ENCODE measurements at places on chromosomes 13 and 19.

GRCh38 chr13:33937373-33938098 lies 119.6 kb downstream of the RFC3 start:
- DNase-seq: no peak

DNA sequence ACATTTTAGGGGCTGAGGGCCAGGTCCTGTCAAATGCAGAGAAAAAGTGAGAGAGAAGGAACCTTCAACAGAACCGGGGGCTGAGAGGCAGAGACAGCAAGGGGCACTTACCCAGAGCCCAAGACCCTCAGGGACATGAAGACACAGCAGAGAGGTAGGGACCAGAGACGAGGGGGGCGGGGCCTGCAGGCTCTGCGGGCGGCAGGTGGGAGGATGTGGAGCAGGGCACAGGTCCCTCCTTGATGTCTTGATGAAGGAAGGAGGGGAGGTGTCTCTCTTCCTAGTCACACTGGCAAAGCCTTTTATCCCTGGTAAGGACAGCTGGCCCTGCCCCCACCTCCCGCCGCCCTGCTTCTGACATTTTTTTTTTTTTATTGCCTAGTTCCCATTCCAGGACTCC lies at the start of gene KLK14:
KLK14 (minus strand) TSS at position 277 of the 400 bp plus-strand sequence; CDS start at position 4, 273 bp downstream.
- DNase-seq: no peak

- no peak for DNase-seq
Observed at GRCh38 chr19:2180881-2181632, 17.3 kb downstream of the DOT1L start.

- no peak for DNase-seq
Observed at GRCh38 chr19:33193865-33194362, at the start of gene LRP3. Gene LRP3 (plus strand): TSS chr19:33194330. CDS start chr19:33194786, 456 bp downstream.

DNA sequence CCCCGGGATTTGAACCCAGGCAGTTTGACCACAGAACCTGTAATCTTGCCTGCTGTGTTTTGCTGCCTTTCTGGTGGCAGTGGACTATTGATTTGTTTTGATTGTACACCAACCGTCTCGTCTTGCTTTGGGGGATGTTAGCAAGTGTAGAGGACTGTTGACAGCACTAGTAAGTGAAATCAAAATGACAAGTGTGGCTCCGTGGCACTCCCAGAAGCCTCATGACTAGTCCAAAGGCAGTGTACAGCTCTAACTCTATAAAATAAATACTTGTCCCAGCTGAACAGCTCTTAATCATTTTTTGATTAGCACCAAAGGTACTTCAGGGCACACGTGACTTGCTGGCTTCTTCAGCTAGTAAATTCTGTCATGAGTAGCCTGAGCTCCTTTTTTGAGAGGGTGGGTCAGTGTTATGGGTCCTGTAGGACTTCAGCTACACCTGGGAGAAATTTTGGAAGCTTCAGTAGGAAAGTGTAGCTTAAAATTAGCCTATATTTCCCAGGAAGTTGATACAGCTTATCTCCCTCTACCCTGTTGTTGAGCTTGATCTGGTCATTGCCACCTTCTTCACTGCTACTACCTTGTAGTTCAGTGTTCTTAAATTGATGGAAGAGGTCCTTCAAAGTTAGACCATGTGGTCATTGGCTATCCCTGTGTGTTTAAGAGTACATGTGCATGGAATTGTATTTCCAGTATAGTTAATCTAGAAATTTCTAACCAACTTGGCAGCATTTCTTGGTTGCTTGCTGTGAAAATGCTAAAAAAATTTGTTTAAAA lies 15.1 kb downstream of the TM9SF2 start:
- no peak for DNase-seq

GRCh38 chr19:58575183-58576041 lies 2.3 kb upstream of the MZF1 start:
- no peak for DNase-seq

GRCh38 chr13:68099631-68100030 lies 869.5 kb upstream of the PCDH9 start:
- no peak for DNase-seq

- no peak for DNase-seq
Observed at GRCh38 chr13:22893777-22894176, 287.0 kb upstream of the SGCG start.

- DNase-seq: no peak
Observed at GRCh38 chr13:73216381-73216831, 157.6 kb downstream of the KLF5 start.

DNA sequence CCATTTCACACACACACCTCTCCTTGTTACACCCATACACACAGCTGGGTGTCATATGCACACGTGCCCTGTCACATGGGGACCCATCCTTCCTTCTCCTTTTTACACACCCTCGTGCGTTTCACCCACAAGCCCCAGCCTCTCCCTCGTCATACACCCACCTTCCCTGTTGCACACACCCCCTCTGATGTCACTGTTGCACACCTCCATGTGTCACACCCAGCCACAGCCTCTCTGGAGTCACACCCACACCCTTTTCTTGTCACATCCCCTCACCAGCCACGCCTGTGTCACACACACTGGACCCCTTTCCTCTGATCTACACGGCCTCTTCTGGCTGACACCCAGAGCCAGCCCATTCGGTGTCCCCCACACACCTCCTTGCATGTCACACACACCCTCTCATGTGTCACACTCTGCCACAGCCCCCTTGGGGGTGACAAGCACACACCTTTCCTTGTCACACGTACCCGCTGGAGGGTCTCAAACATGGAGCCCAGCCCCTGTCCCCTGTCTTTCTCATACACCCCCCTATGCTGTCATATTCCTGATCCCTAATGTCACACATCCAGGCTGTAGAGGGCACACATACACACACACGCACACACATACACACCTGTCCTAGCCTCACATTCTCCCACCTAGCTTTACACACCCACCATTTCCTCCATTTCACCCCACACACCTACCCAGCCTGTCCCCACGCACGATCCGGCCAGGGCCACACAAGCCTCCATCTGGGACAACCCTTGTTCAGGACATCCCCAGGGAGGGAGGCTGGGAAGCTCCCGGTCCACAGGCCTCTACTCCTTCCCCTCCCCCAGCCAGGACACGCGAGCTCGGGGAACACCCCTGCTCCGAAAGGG lies 1.4 kb downstream of the NOVA2 start:
- no peak for DNase-seq

DNA sequence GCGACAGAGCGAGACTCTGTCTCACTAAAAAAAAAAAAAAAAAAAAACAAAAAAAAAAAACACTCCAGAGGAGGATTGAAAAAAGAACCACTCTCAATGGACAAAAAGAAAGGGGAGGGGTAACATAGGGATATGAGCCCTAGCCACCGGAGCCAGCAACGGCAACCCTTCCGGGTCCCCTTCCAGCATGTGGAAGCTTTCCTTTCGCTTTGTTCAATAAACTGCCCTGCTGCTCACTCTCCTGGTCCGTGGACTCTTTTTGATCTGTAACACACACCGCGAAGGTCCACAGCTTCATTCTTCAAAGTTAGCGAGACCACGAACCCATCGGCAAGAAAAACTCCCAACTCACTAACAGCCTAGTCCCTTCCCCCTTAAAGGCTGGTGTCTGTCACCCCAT lies 1.0 kb upstream of the REX1BD start:
- DNase-seq: no peak

GRCh38 chr13:107170270-107170931 lies 602.5 kb upstream of the ARGLU1 start:
- no peak for DNase-seq

DNA sequence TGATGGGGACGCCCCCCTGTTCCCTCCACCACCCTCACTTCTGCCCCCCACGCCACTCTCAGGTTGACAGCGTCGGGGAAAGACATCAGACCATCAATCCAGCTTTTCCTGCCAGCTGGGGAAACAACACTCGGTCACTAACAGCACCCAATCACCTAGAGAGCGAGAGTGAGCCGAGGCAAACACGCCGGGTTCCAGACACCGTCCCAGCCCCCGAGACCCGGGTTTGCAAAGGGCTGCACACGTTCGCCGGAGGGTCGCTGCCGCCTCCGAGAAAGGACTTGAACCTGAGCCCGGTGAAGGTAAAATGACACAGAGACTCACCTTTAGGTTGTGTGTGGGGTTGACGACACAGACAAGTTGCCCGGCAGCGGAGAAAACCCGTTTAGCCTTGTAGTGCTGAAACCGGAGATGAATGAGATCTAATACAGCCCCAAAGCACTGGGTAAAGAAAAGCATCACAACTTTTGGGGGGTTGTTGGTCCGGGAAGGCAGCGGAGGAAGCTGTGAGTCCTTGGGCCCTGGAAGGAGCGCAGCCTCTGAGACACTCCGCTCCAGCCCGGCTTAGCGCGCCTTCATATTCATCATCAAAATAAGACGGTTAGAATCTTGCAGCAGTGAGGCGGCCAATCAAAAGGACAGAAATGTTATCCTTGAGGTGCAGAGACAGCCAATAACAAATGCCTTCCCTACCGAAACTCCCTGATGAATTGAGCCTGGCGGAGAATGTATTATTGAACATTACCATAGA lies at the start of gene SIAH3:
SIAH3 (minus strand) TSS at position 583 of the 751 bp plus-strand sequence; CDS start at position 459, 124 bp downstream.
- DNase-seq: no peak

GRCh38 chr13:75855216-75855615 lies 219.1 kb downstream of the LMO7 start:
- DNase-seq: no peak

DNA sequence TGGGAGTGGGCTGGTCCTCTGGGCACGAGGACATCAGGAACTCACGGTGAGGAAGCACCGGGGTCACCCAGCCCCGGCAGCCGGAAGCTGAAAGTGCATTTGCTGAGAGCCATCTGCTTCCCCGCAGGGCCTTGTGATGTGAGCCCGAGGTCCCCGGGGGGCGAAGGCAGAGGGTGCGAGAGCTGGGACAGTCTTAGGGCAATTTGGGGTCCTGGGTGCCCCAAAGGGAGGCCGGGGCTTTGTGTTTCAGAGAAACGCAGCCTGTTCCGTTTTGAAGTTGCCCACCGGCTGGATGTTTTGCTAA lies 4.8 kb downstream of the F2RL3 start:
- DNase-seq: no peak

GRCh38 chr19:52494518-52494917 lies 33.0 kb upstream of the ZNF808 start:
- no peak for DNase-seq

DNA sequence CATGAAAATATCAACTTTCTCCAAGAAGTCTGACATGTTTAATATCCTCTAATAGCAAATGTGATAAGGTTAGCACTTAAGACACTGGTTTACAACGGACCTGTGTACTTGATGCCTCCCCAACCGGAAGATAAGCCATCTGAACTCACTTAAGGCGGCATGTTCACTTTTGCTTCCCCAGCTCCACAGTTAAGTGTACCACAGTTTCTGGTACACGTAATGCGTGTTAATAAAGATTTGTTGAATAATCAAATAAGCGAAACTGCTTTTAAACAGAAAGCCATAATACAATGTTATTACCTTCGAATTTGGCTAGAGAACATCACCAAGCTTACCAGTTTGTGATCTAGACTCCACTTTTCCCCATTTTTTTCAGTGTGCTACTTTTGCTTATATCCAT lies 1.4 kb upstream of the PAN3 start:
- no peak for DNase-seq

- DNase-seq: no peak
Observed at GRCh38 chr19:58569943-58570670, 3.0 kb downstream of the MZF1 start.

- DNase-seq: no peak
Observed at GRCh38 chr13:32811297-32811800, 204.9 kb upstream of the KL start.

GRCh38 chr19:15330801-15331418 lies 1.4 kb downstream of the BRD4 start:
- no peak for DNase-seq

GRCh38 chr13:50548586-50548985 lies 294.9 kb downstream of the DLEU7 start:
- DNase-seq: no peak

GRCh38 chr13:40031031-40031430 lies 375.6 kb downstream of the COG6 start:
- no peak for DNase-seq

- DNase-seq: no peak
Observed at GRCh38 chr13:86051134-86052103, 252.2 kb upstream of the SLITRK6 start.

- DNase-seq: no peak
Observed at GRCh38 chr19:42552086-42553065, 24.1 kb upstream of the CEACAM1 start.

DNA sequence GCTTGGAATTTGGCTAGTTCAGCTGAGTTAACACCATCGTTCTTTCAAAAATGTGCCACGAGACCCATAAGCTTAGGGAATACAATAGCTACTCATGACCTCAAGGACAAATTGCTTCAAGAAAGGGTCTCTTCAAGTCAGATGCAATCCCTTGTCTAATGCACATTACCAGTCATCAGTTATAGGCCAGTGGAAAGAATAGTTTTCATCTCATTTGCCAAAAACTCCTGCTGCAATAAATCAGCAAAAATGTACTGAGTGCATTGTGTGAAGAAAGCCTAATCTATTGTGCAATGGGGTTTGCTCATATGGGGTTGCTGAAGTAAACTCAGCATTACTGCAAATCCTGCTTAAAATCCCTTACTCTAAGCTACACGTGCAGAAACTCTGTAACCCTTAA lies 208.3 kb upstream of the NBEA start:
- DNase-seq: no peak

DNA sequence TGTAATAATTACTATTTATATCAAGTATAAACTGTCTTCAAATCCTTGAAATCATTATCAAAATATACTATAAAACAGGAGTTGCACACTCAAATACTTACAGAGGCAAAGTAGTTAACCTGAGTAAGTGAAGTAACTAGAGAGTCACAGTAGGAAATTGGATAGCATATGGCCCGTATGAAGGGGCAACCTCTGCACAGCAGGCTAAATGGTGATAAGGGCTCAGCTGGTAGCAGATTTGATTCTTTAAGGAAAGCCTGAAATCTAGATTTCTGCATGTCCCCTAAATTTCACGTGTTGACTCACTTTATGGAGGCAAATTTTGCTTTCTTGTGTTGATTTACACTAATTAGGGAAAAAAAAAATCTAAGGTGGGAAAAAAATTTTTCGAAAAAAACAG lies 46.4 kb downstream of the STOML3 start:
- no peak for DNase-seq

DNA sequence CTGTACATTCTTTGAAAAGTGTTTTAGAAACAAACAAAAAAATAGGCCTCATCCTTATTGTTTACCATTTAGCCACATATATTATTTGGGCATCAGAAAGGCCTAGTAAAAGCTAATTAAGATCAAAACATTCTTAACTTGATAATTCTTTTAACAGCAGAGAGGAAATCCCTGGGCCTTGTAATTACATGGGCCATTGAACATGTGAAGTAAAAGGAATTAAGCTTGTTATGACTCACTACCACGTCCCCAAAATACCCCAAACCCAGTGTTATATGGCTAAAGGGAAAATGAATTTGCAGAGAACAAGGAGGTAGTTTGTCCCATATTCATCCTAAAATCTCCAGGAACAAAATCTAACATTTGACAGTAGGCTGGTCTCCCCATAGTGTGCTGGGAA lies 439.8 kb downstream of the ITGBL1 start:
- no peak for DNase-seq

- no peak for DNase-seq
Observed at GRCh38 chr13:84430446-84430845, 548.2 kb upstream of the SLITRK1 start.

All from effector CD8-positive, alpha-beta T cell (primary cell).